ENCODE measurements at places on chromosomes 7 and 10. TPM values are rescaled to one million over a fixed set of nuclear protein-coding genes. Genes with fewer than 3 reads are reported as not detected.

- no peak for DNase-seq
Measured at GRCh38 chr7:33044401-33044718, 18.2 kb downstream of the NT5C3A start.

CCT6A gene
- 90.3 TPM for polyA plus RNA-seq

DNA sequence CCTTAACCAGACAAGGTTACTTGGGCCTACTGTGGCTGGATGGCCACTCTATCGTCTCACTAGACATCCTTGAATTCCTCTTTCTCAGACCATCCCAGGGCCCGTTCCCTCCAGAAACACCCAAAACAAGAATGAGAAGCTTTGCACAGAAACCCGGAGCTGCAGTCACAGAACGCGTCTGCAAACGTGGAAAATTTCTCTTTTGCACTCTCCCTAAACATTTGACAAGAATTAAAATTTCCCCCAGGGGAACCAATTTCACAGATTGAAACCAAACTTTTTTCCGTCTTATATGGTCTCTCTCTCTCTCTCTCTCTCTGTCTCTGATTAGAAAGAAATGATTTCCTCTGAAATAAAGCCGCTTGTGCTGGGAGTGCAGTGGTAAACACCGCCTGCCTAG is 120.7 kb downstream of the MKX start:
- no peak for DNase-seq

EIF5AL1 gene
- polyA plus RNA-seq = 0.45 TPM

NRCAM gene
- polyA plus RNA-seq = not detected

DNA sequence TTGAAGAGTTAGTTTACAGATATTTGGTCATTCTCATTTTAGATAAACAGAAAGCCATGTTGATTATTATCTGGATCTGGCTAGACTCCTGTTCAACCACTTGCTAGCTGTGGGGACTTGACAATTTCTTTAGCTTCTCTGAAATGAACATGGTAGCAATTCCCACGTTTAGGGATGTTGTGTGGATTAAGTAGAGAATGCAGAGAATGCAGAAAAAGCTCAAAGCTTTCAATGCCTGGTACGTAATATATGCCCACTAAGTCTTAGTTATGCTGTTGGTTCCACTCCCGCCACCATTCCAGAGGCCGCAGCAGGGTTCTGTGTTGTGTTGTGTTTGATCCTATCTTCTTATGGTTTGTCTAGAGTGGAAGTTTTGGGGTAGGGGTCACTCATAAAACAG is 39.2 kb upstream of the RPA3 start:
- DNase-seq = no peak

DNA sequence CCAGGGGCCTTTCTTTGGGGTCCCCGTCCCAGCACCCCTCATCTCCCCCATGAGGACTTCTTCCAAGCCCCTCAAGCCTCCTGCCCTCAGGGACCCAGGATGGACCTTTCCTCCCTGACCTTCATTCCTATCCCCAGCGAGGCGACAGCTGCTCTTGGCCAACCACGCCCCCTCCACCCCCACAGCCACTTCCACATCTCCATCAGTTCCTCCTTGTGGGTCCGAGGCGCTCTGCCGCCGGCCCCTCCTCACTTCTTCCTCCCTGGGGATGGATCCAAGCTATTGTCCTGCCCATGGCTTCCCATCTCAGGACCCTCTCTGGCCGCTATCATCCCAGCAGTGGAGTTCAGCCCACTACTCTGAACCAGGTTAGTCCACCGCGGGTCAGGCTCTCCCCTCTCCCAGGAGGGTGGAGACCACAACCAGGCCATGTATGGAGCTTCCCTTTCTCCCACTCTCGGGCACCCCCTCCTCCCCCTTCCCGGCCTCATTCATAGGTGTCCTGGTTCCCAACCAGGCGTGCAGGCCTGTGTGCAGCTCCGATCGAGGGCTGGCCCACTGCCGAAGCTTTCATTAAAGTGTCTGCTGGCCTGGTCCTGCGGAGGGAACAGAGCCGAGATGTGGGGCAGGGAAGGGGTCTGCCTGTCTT is 1.7 kb upstream of the SH2B2 start:
- DNase-seq = no peak

GRCh38 chr7:130273081-130273932 is 6.6 kb downstream of the CPA2 start:
- no peak for DNase-seq

EN2 gene
- polyA plus RNA-seq = not detected

LRIT1 gene
- not detected for polyA plus RNA-seq

WASL gene
- polyA plus RNA-seq = 3.3 TPM

DNA sequence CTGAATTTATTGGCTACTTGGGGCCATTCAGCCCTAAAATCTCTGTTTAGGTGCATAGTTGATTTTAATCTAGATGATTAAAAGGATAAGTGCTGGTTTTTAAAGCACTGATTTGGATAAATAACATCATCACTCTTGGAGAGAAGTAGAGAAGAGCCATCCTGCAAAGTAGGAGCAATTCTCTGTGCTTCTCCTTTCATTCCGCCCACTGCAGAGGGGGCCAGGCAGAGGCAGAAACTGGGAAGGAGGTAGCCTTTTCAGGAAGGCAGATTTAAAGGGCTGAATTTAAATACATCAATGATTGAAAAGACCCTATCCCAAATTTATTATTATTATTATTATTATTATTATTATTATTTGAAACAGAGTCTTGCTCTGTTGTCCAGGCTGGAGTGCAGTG is 14.1 kb downstream of the MAP3K8 start:
- DNase-seq = no peak

PRF1 gene
- polyA plus RNA-seq = 130 TPM

- peak; percentile 27 for DNase-seq
Measured at GRCh38 chr10:116849248-116850057, at the start of gene ENO4. Gene ENO4, plus strand, starts transcription at chr10:116849499. Its CDS starts 68 bp downstream, at chr10:116849567.

- no peak for DNase-seq
Measured at GRCh38 chr7:102063690-102064180, 222.9 kb upstream of the SH2B2 start.

Data from CD4-positive, CD25-positive, alpha-beta regulatory T cell (primary cell).